ENCODE measurements at places on chromosomes 5 and 9. TPM values are rescaled to one million over a fixed set of nuclear protein-coding genes. Genes with fewer than 3 reads are reported as not detected.

- DNase-seq: no peak
- peaks cover 5% of the 10 kb centered on the region for H3K4me1 ChIP-seq
- H3K27ac ChIP-seq: no peak overlapping the region
- no peaks in the 10 kb centered on the region for H3K36me3 ChIP-seq
- no peaks in the 10 kb centered on the region for H3K27me3 ChIP-seq
Observed at GRCh38 chr9:16223074-16223871, 647.2 kb downstream of the BNC2 start.

GRCh38 chr5:141898448-141899049 lies 20.3 kb upstream of the PCDH1 start:
- no peaks in the 10 kb centered on the region for H3K4me1 ChIP-seq
- H3K4me3 ChIP-seq: no peak overlapping the region
- no peak for DNase-seq
- H3K27ac ChIP-seq: no peak overlapping the region
- H3K36me3 ChIP-seq: no peaks in the 10 kb centered on the region
- H3K27me3 ChIP-seq: no peaks in the 10 kb centered on the region

GRCh38 chr5:6742081-6742758 lies 29.0 kb downstream of the TENT4A start:
- peaks cover 8% of the 10 kb centered on the region for H3K4me1 ChIP-seq
- peaks cover 50% of the 10 kb centered on the region for H3K36me3 ChIP-seq
- no peaks in the 10 kb centered on the region for H3K27me3 ChIP-seq

DNA sequence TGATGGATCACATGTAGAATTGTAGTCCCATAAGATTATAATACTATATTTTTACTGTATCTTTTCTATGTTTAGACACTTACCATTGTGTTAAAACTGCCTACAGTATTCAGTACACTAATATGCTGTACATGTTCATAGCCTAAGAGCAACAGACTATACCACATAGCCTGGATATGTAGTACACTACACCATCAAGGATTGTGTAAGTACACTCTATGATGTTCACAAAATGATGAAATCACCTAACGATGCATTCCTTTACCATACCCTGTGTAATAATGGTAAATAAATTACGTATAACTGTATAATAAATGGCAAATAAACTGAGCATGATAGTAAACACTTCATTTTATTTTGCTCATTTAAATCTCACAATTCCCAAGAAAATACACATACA lies 60.3 kb downstream of the RICTOR start:
- peaks cover 9% of the 10 kb centered on the region for H3K36me3 ChIP-seq
- H3K4me1 ChIP-seq: peaks cover 24% of the 10 kb centered on the region
- H3K27ac ChIP-seq: peak overlapping the region; percentile 40
- no peak overlapping the region for H3K4me3 ChIP-seq
- no peaks in the 10 kb centered on the region for H3K27me3 ChIP-seq
- DNase-seq: no peak

BAG1 gene
- 127 TPM for total RNA-seq

EQTN gene
- total RNA-seq: not detected

GRCh38 chr5:82986404-82986803 lies 90.8 kb downstream of the TMEM167A start:
- H3K27ac ChIP-seq: no peak overlapping the region
- H3K4me1 ChIP-seq: no peaks in the 10 kb centered on the region
- H3K36me3 ChIP-seq: no peaks in the 10 kb centered on the region

DNA sequence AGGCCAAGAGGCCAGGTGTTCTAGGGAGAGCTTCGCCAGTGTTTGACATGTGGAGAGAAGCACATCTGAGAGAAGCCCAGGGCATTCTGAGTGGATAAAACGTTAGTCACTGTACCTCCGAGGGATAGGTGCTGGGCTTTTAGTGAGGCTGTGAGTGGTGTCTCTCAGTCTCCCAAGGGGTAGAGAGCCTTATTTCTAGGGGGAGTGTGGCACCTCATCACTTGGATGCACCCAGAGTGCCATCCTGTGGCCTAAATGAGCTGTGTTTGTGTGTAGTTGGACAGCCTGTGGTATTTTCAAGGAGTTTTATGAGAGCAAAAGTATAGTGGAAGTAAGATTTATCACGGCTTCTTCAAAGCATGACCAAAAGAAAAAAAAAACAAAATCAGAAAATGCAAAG lies 1046.9 kb upstream of the WWC1 start:
- no peaks in the 10 kb centered on the region for H3K36me3 ChIP-seq
- H3K4me1 ChIP-seq: no peaks in the 10 kb centered on the region
- no peak for DNase-seq
- no peak overlapping the region for H3K27ac ChIP-seq
- H3K27me3 ChIP-seq: no peaks in the 10 kb centered on the region
- H3K4me3 ChIP-seq: no peak overlapping the region

CEL gene
- total RNA-seq: 0.74 TPM

DNA sequence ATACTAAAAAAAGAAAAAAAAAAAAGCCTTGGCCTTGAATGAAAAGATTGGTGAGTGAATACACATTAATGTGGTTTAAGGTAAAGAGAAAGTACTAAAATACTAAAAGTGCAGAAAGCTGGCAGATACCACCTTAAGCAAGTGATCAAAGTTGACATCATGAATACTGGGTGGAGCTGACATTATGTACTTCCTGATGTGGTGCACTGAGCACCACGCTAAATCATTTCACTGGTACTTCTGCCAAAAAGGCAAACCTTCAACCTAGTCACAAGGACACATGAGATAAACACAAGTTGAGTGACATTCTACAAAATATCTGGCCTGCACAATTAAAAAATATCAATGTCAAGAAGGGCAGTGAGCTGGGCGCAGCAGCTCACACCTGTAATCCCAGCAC lies 33.8 kb upstream of the PANK3 start:
- no peaks in the 10 kb centered on the region for H3K4me1 ChIP-seq
- no peaks in the 10 kb centered on the region for H3K36me3 ChIP-seq
- DNase-seq: no peak
- no peak overlapping the region for H3K4me3 ChIP-seq
- H3K27ac ChIP-seq: no peak overlapping the region
- no peaks in the 10 kb centered on the region for H3K27me3 ChIP-seq

CNTNAP3 gene
- 14.7 TPM for total RNA-seq

CRB2 gene
- not detected for total RNA-seq

GRCh38 chr5:67215519-67216471 lies 19.2 kb upstream of the CD180 start:
- H3K27ac ChIP-seq: peak overlapping the region; percentile 40
- no peaks in the 10 kb centered on the region for H3K36me3 ChIP-seq
- H3K4me1 ChIP-seq: peaks cover 24% of the 10 kb centered on the region
- no peak overlapping the region for H3K4me3 ChIP-seq

RAB14 gene
- 29.0 TPM for total RNA-seq

- H3K4me1 ChIP-seq: peaks cover 4% of the 10 kb centered on the region
- H3K4me3 ChIP-seq: peak within 1 kb of the TSS; percentile 68
Observed at GRCh38 chr9:22446589-22446949, at the start of gene DMRTA1. DMRTA1 (plus strand) TSS chr9:22446824; CDS start chr9:22447066, 242 bp downstream.

DNA sequence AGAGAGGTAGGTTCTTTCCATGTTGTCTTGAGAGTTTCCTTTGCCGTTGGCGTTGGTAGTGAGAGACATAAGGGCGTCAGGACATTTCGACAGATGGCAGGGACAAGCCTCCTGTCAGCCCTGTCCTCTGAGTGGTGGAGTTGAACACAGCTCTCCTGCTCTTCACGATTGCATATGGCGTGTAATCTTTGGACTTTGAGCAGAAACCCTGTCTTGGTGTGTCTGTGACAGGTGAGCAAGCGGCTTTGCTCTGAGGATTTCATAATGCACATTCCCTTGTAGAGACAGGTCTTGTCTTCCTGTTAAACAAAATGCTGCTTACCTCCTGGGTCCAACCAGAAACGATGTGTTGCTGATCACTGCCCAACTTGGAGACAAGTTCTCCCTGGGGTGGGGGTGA lies 146.5 kb downstream of the NXNL2 start:
- no peaks in the 10 kb centered on the region for H3K4me1 ChIP-seq
- H3K4me3 ChIP-seq: no peak overlapping the region
- no peaks in the 10 kb centered on the region for H3K36me3 ChIP-seq

DNA sequence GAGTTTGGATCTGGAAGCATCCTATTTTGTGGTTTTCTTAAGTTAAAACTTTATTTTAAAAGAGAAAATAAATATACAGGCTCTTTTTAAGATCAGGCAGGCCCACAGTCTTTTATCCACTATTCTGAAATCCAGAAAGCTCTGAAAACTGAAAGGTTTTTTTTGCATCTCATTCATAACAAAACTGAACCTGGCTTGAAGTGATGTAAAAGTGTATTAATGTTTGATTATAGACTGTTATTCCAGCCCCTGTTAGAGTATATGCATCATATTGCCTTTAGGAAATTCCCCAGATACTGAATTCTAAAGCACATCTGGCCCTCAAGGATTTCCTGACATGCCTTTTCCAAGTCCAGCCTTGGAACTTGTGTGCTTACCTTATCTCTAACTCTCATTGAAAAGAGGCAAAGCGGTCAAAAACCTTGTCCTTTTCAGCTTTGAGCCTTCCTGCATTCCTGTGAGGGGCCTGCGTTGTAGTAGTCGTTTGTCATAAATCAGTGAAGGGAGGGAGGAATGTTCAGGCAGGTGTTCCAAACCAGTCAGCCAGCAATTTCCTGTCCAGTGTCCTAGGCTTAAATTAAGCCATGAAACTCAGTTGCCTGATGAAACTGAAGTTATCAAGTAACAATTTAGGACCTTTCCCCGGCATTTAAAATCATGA lies 110.4 kb downstream of the TLE4 start:
- no peak overlapping the region for H3K4me3 ChIP-seq
- no peaks in the 10 kb centered on the region for H3K36me3 ChIP-seq
- no peak for DNase-seq
- peaks cover 14% of the 10 kb centered on the region for H3K4me1 ChIP-seq
- no peaks in the 10 kb centered on the region for H3K27me3 ChIP-seq

CDKN2A gene
- 25.8 TPM for total RNA-seq

S1PR3 gene
- total RNA-seq: 39.3 TPM

- no peak for DNase-seq
- H3K4me1 ChIP-seq: no peaks in the 10 kb centered on the region
- H3K27me3 ChIP-seq: no peaks in the 10 kb centered on the region
- no peak overlapping the region for H3K4me3 ChIP-seq
- no peak overlapping the region for H3K27ac ChIP-seq
- no peaks in the 10 kb centered on the region for H3K36me3 ChIP-seq
Observed at GRCh38 chr9:136160381-136160841, 41.7 kb upstream of the TMEM250 start.

DNA sequence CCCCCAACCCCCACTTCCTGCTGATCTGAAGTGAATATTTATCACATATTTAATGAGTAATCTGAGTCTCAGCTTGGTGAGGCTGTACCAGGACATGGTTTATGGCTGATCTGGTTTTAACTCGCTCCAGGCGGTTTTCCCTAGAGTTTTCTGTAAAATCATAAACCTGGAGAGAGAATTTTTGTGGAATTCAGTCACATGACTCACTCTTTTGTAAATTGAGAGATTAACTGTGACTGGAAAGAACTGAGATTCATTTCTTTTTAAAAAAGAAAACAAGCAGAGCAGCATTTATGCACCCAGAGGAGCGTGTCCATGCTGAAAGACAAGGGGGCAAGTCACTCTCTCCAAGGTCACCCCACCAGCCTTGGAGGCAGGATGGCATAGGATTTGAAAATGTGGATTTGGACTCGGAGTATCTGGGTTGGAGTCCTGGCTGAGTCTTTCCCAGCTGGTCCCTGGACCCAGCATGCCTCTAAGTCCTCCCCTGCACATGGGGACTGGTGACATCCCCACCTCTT lies 81.8 kb downstream of the ZNF618 start:
- peaks cover 33% of the 10 kb centered on the region for H3K4me1 ChIP-seq
- H3K27me3 ChIP-seq: no peaks in the 10 kb centered on the region

SPATA31D3 gene
- total RNA-seq: not detected

- no peaks in the 10 kb centered on the region for H3K27me3 ChIP-seq
- H3K4me1 ChIP-seq: no peaks in the 10 kb centered on the region
- H3K4me3 ChIP-seq: no peak overlapping the region
- no peak for DNase-seq
Observed at GRCh38 chr5:137036640-137037039, 462.5 kb downstream of the SPOCK1 start.

- no peak for DNase-seq
- H3K36me3 ChIP-seq: no peaks in the 10 kb centered on the region
- H3K27ac ChIP-seq: peak overlapping the region; percentile 23
- no peaks in the 10 kb centered on the region for H3K27me3 ChIP-seq
Observed at GRCh38 chr9:134442486-134443173, 116.4 kb downstream of the RXRA start.

- H3K27me3 ChIP-seq: no peaks in the 10 kb centered on the region
- DNase-seq: no peak
- H3K27ac ChIP-seq: no peak overlapping the region
Observed at GRCh38 chr5:72784129-72784528, 32.3 kb upstream of the TNPO1 start.

INSL6 gene
- not detected for total RNA-seq

GRCh38 chr5:5638211-5638610 lies 215.7 kb downstream of the ICE1 start:
- H3K4me3 ChIP-seq: no peak overlapping the region
- H3K27ac ChIP-seq: peak overlapping the region; percentile 15
- H3K4me1 ChIP-seq: no peaks in the 10 kb centered on the region
- no peaks in the 10 kb centered on the region for H3K27me3 ChIP-seq

- DNase-seq: no peak
- H3K27ac ChIP-seq: no peak overlapping the region
- no peaks in the 10 kb centered on the region for H3K36me3 ChIP-seq
- H3K27me3 ChIP-seq: no peaks in the 10 kb centered on the region
- H3K4me1 ChIP-seq: no peaks in the 10 kb centered on the region
Observed at GRCh38 chr9:79774356-79774755, 202.6 kb downstream of the TLE4 start.
